Thyroid gland (tissue), 4 donors: ENCODE measurements at places on chromosomes 5 and 9.
A peak's percentile ranks its signal among the peaks of the same experiment; 100 is the strongest.

- H3K27ac ChIP-seq, result no peak overlapping the region
- no peak overlapping the region for H3K4me3 ChIP-seq
- H3K4me1 ChIP-seq, result peaks cover 14% of the 10 kb centered on the region
- H3K36me3 ChIP-seq, result peaks cover 3% of the 10 kb centered on the region
Measured at GRCh38 chr9:98210435-98210834, 18.0 kb upstream of the CORO2A start.

DNA sequence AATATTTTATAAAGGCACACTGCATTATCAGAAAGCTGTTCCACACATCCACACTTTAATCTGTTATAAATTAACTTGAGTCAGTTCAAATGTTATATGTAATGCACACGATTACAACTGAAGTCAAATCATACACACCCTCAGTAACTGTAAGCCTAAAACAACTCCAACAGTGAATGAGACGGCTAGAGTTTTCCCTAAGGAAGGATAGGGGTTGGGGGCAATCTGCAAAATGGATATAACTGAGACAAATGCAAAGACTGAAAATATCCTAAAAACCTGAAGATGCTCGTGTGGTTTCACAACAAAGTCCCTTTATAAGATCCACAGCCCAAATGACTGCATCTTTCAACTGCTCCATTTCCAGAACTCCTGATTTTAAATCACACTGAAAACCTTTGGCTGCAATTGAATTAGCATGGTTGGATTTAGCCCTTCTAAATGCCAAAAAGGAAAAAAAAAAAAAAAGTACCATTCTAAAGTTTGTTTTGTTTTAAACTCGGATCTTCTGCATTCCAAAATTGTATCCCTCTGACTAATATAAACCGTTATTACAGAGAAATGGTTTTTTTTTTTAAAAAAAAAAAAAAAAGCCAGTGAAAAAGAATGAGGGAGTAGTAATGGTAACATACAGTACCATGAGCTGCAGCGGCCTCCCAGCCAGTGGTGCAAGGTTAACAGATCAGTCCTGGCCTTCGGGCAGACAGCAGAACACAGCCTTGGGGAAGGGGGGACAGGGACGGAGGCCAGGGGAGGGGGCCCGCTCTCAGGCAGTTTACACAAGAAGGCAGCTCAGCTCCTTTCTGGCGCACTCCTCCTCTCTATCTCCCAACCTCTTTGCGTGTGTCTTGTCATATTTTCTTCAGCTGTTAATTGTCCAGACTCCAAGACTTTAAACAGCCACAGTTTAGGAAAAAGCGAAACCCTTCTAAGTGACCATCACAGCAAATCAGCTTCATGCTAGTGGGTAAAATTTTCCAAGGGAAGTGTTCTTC, 166.1 kb downstream of the BNC2 start:
- peak; percentile 46 for DNase-seq
- H3K4me1 ChIP-seq, result peaks cover 24% of the 10 kb centered on the region
- no peaks in the 10 kb centered on the region for H3K27me3 ChIP-seq
- H3K36me3 ChIP-seq, result no peaks in the 10 kb centered on the region
- no peak overlapping the region for H3K4me3 ChIP-seq

DNA sequence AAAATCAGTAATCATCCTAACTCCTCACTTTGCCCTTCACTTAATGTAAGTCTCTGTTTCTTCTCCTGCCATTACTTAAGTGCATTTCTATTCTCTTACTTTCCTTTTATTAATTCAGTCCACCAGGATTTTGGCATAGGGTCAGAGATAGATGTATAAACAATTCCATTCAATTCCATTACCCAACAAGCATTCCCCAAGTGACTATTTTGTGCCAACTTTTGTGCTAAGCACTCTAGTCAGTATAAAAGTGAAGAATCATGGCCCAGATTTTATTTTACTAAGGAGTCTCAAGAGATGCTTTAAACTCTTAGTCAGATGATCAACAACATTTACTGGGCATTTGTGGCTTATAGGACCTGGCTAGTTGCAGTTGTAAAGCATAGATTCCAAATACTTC, 159.3 kb downstream of the DMAC1 start:
- H3K27me3 ChIP-seq, result no peaks in the 10 kb centered on the region
- H3K36me3 ChIP-seq, result no peaks in the 10 kb centered on the region
- no peak overlapping the region for H3K27ac ChIP-seq
- no peak for DNase-seq
- H3K4me1 ChIP-seq, result no peaks in the 10 kb centered on the region
- H3K4me3 ChIP-seq, result no peak overlapping the region

DNA sequence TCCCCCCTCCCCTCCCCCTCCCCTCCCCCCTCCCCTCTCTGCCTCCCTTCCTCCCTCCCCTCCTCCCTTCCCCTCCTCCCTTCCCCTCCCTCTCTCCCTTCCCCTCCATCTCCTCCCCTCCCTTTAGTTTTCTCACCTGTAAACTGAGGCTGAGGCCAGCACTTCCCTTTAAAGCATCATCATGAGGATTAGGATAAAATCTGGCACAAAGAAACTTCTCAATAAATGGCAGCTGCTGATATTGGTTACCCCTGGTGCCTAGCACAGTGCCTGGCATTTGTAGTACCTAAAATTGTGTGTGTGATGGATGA, 41.9 kb downstream of the RAI14 start:
- H3K4me3 ChIP-seq, result no peak overlapping the region
- H3K36me3 ChIP-seq, result no peaks in the 10 kb centered on the region
- H3K4me1 ChIP-seq, result peaks cover 21% of the 10 kb centered on the region
- DNase-seq, result no peak

GRCh38 chr9:112552229-112553056, 65.8 kb downstream of the KIAA1958 start:
- no peaks in the 10 kb centered on the region for H3K27me3 ChIP-seq
- H3K4me3 ChIP-seq, result no peak overlapping the region

DNA sequence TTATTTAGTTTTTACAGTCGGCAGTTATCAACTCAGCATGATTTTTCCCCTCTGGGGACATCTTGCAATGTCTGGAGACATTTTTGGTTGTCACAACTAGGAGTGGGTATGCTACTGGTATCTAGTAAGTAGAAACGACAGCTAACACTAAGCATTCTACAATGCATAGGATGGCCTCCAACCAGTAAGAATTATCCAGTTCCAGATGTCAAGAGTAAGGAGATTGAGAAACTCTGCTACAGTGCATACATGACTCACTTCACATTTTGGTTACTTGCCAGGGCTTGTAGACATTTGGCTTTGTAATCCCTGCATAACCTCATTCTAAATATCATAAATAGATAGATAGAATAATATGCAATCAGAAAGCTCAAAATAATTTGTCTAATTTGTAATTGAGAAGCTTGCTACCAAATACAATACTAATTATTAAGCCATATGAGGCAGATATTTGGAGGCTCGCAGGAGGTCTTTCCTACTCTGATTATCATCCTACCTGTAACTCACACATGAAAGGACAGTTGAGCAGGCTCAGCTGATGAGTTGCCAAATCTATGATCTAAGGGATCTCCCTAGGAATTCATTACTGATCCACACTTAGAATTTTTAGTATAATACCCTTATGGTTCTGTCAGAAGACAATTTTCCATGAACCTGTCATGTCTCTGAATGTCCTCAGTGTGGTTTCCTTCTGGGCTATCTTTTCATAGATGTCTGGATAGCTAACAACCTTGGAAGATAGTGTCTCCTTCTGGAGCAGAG, 346.9 kb upstream of the TLE4 start:
- H3K4me3 ChIP-seq, result no peak overlapping the region
- no peaks in the 10 kb centered on the region for H3K36me3 ChIP-seq
- H3K27ac ChIP-seq, result no peak overlapping the region

DNA sequence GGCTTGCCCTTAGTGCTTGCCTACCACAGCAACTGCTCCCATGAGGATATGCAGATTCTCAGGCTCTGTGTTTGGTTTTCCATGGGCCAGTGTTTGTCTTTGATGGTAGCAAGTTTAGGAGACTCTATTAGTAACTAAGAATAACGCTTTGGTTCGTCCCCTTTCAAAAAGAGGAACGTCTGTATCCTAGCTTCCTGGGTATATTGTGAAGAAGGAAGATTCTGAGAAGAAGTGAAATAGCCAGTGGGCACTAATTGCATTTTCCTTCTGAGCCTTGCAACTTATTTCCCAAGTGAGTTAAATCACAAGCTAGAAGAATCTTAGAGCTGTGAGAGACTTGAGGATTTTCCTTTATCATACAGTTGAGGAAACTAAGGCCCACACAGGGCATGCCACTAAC, 376.8 kb downstream of the PIK3R1 start:
- no peak for DNase-seq
- no peaks in the 10 kb centered on the region for H3K36me3 ChIP-seq
- H3K27ac ChIP-seq, result no peak overlapping the region
- H3K4me1 ChIP-seq, result no peaks in the 10 kb centered on the region
- no peaks in the 10 kb centered on the region for H3K27me3 ChIP-seq
- no peak overlapping the region for H3K4me3 ChIP-seq

DNA sequence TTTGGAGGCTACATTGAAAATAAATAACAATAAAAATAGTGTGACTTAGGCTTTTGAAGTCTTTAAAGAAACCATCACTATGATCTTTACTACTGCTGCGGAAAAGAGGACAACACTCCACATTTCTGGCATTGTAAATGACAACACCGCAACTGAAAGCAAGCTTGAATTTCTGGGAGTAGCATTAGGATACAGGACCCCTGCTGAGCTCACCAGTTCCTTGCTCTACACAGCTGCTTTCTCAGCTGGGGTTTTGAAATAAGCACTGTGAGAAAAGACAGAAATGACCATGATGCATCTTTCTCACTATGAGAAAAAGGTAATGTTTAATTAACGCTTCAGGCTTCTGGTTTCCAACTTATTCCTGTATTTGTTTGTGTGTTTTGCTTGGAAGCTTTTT, 168.0 kb downstream of the TAF11L14 start:
- no peaks in the 10 kb centered on the region for H3K4me1 ChIP-seq
- DNase-seq, result no peak
- H3K27me3 ChIP-seq, result no peaks in the 10 kb centered on the region
- no peak overlapping the region for H3K27ac ChIP-seq
- H3K4me3 ChIP-seq, result no peak overlapping the region

DNA sequence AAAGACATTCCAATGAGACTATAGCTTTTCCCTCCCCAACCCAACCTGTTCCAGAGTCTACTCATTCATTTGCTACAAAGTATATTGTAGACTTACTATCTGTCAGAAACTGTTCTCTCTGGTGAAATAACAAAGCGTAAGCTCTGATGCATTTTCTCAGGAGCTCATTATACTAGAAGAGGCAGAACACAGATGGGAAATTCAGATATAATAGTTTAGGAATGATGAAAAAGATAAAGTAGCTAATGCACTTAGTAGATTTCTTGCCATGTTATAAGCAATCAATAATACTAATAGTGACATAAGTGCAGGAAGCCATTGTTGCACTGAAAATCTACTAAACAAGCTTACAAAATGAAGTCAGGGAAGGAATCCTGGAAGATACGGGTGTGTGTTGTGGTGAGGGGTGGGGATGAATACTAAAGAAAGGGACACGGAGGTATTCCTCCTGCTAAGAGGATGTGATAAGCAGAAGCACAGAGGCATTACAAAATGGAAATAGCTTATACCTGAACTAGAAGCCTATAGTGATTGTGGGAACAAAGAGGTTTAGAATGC, 78.2 kb downstream of the HCN1 start:
- H3K36me3 ChIP-seq, result no peaks in the 10 kb centered on the region
- no peak overlapping the region for H3K4me3 ChIP-seq
- H3K4me1 ChIP-seq, result no peaks in the 10 kb centered on the region
- no peak for DNase-seq

DNA sequence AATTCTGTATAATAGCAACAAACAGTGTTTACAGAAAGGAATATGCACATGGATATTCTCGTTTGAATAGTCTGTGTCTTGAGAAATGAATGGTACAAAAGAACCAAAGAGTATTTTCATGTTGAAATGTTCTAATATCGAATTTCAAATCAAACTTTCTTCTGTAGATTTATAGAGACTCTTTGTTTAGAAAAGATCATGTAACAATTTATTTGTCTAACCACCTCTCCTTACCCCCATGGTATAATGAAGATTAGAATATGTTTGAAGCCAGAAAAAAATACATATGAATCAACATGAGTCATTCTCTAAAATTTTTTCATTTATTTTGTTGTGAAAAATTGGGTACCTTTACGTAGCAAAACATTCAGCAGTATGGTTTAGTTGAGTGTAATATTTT, 285.6 kb downstream of the PRR16 start:
- H3K4me3 ChIP-seq, result no peak overlapping the region
- H3K27me3 ChIP-seq, result no peaks in the 10 kb centered on the region
- no peaks in the 10 kb centered on the region for H3K4me1 ChIP-seq
- H3K36me3 ChIP-seq, result no peaks in the 10 kb centered on the region

GRCh38 chr9:1052365-1053281, 2.5 kb downstream of the DMRT2 start:
- H3K36me3 ChIP-seq, result no peaks in the 10 kb centered on the region
- no peak overlapping the region for H3K4me3 ChIP-seq

DNA sequence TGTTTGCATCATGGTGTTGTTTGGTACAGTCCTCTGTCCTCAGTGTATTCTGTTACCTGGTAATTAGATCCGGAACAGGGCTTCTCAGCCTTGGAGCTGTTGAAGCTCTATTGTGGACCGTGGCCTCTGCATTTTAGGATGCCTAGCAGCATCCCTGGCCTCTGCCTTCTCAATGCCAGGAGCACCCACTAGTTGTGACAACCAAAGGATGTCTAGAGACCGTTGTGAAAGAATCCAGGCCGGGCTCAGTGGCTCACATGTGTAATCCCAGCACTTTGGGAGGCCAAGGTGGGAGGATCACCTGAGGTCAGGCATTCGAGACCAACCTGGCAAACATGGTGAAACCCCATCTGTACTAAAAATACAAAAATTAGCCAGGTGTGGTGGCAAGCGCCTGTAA, 159.6 kb downstream of the CACNA1B start:
- no peaks in the 10 kb centered on the region for H3K4me1 ChIP-seq
- H3K36me3 ChIP-seq, result no peaks in the 10 kb centered on the region
- no peak for DNase-seq
- no peaks in the 10 kb centered on the region for H3K27me3 ChIP-seq
- no peak overlapping the region for H3K4me3 ChIP-seq
- H3K27ac ChIP-seq, result no peak overlapping the region

DNA sequence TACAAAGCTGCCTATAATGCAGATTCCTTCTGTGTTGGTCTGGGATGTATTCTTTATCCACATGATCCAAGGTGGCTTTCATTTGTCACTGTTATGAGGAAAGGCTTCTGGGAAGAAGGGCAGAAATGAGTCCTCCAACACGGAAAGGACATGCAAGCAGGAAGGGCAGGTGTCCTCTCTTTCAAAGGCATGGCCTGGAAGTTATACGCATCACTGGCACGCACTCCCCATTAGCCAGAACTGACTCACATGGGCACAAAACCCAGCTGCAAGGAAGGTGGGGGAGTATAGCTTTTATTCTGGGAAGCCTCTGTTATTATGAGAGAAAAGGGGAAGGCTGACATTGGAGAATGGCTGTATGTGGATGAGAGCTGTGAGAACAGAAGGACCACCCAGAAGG, 141.3 kb upstream of the ZNF618 start:
- no peak overlapping the region for H3K27ac ChIP-seq
- DNase-seq, result no peak
- no peaks in the 10 kb centered on the region for H3K27me3 ChIP-seq
- H3K36me3 ChIP-seq, result no peaks in the 10 kb centered on the region
- no peaks in the 10 kb centered on the region for H3K4me1 ChIP-seq

- no peak overlapping the region for H3K4me3 ChIP-seq
- H3K4me1 ChIP-seq, result no peaks in the 10 kb centered on the region
- no peaks in the 10 kb centered on the region for H3K27me3 ChIP-seq
- no peak overlapping the region for H3K27ac ChIP-seq
- H3K36me3 ChIP-seq, result no peaks in the 10 kb centered on the region
Measured at GRCh38 chr5:133926489-133927299, 41.7 kb downstream of the C5orf15 start.
